ENCODE measurements at places on chromosomes 7 and 10. TPM values are rescaled to one million over a fixed set of nuclear protein-coding genes. Genes with fewer than 3 reads are reported as not detected.

GRCh38 chr10:30384701-30385201, 35.7 kb upstream of the MTPAP start:
- H3K4me3 ChIP-seq, result no peak overlapping the region
- H3K36me3 ChIP-seq, result no peaks in the 10 kb centered on the region
- H3K27ac ChIP-seq, result no peak overlapping the region

DNA sequence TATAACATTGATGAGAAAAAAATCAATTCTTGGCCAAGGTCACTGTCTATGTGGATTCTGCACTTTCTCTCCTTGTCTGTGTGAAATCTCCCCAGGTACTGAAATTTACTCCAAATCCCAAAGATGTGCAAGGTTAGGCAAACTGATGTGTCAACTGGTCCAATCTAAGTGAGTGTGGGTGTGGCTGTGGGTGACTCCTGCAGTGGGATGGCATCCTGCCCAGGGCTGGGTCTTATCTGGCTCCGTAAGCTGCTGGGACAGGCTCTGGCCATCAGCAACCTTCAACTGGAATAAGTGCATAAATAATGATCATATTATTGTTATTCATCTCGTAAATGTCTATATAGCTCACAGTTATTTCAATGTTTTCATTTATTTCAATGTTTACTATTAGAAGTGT, 79.3 kb downstream of the JCAD start:
- H3K4me1 ChIP-seq, result no peaks in the 10 kb centered on the region
- peaks cover 4% of the 10 kb centered on the region for H3K27me3 ChIP-seq
- DNase-seq, result no peak

- no peaks in the 10 kb centered on the region for H3K27me3 ChIP-seq
- H3K27ac ChIP-seq, result no peak overlapping the region
- H3K36me3 ChIP-seq, result no peaks in the 10 kb centered on the region
- DNase-seq, result no peak
- no peak overlapping the region for H3K4me3 ChIP-seq
- H3K4me1 ChIP-seq, result peaks cover 5% of the 10 kb centered on the region
Observed at GRCh38 chr10:103717341-103718246, 137.8 kb downstream of the SH3PXD2A start.

GRCh38 chr10:78731675-78732074, 337.1 kb upstream of the ZMIZ1 start:
- peaks cover 4% of the 10 kb centered on the region for H3K27me3 ChIP-seq
- H3K36me3 ChIP-seq, result no peaks in the 10 kb centered on the region
- H3K4me1 ChIP-seq, result no peaks in the 10 kb centered on the region
- no peak overlapping the region for H3K4me3 ChIP-seq
- no peak for DNase-seq

GRCh38 chr10:88540351-88540750, 42.8 kb downstream of the RNLS start:
- no peak for DNase-seq
- no peaks in the 10 kb centered on the region for H3K27me3 ChIP-seq
- no peaks in the 10 kb centered on the region for H3K4me1 ChIP-seq
- no peak overlapping the region for H3K4me3 ChIP-seq

DNA sequence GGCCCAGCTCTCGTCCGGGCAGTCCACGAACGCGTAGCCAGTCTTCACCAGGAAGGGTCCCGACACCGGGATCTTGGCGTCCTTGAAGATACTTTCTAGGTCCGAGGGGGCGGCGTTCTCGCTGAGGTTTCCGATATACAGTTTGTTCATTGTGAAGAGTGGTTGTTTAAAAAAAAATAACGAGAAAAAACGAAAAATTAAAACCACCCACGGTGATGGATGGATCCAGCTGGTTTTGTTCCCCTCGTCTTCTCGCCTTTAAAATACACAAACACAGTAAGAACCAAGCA, 385 bp downstream of the IGF2BP3 start:
- H3K4me1 ChIP-seq, result peaks cover 36% of the 10 kb centered on the region
- H3K27me3 ChIP-seq, result peaks cover 84% of the 10 kb centered on the region
- H3K4me3 ChIP-seq, result peak overlapping the region; percentile 86
- no peak for DNase-seq
- peak overlapping the region; percentile 48 for H3K27ac ChIP-seq
- H3K36me3 ChIP-seq, result peaks cover 1% of the 10 kb centered on the region

- no peaks in the 10 kb centered on the region for H3K27me3 ChIP-seq
- H3K4me3 ChIP-seq, result no peak overlapping the region
- H3K36me3 ChIP-seq, result no peaks in the 10 kb centered on the region
- no peak overlapping the region for H3K27ac ChIP-seq
Observed at GRCh38 chr7:122064971-122065370, 79.1 kb downstream of the AASS start.

DNA sequence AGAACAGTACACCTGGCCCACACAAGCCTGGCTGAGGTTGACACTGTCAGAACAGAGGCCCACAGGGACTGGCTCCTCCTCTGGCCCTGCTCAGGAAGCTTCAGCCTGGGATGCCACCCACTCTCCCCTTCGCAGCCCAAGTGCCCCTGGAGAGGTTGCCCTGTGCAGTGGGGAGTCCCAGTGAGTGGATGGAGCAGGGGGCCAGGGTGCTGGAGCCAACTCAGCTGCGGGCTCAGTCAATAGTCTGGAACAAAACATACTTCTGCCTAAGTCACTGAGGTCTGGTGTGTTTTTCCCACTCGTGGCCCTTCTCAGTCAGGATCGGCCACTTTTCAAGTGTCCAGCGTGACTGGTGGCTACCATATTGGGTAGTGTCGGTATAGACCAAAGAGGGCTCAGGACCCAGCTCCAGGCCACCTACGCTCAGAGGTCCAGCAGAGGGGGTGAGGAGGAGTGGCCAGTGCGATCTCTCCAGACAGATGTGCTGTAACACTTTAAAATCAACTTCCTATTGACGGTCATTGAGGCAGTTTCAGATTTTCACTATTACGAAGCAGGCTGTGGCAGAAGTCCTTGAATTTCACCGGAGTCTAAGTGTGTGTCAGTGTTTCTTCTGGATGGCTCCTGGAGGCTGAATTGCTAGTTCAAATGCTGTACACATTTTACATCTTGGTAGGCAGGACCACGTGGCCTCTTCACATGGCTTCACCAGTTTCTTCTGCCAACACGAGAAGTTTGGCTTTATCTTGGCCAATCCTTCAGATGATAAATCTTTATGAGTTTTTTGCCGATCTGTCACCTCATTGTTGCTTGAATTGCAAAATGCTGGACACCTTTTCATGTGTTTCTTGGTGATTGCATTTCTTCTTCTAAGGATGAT, 994 bp upstream of the GCK start:
- no peak overlapping the region for H3K4me3 ChIP-seq
- H3K36me3 ChIP-seq, result peaks cover 2% of the 10 kb centered on the region
- H3K4me1 ChIP-seq, result peaks cover 6% of the 10 kb centered on the region
- DNase-seq, result no peak

TEX36 gene
- total RNA-seq, result not detected

FFAR4 gene
- total RNA-seq, result not detected

EPHA1 gene
- total RNA-seq, result 3.4 TPM

ACSM6 gene
- total RNA-seq, result not detected

DNA sequence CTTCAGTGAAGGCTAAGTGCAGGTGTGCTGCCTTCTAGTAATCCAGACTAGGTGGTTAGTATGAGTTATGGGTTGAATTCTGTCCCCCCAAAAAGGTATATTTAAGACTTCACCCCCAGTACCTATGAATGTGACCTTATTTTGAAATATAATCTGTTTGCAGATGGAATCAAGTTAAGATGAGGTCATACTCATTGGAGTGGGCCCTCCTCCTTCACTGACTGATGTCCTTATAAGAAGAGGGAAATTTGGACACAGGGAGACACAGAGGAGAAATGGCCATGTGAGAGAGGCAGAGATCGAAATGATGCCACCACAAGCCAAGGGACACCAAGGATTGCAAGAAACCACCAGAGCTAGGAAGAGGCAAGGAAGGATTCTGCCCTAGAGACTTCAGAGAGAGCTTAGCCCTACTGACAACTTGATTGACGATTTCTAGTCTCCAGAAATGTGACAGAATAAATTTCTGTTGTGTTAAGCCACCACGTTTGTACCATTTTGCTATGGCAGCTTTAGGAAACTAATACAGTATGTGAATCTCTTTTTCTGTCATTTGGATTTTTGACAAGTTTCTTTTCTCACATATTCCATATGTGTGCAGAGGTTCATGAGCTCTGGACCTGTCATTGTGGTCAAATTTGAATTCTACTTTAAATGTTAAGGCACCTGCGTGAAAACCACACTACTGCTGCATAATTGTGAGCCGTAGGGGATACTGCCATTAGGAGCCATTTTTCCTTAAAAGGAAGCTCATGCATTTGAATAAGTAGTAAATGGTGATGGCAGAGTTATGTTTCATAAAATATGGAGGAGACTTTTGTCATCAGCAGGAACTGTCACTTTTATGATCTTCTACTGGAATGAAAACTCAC, 2.6 kb upstream of the RPA3 start:
- H3K27ac ChIP-seq, result peak overlapping the region; percentile 73
- H3K27me3 ChIP-seq, result no peaks in the 10 kb centered on the region
- peaks cover 28% of the 10 kb centered on the region for H3K36me3 ChIP-seq

CCDC172 gene
- total RNA-seq, result not detected

- H3K27me3 ChIP-seq, result no peaks in the 10 kb centered on the region
- no peak overlapping the region for H3K27ac ChIP-seq
- no peaks in the 10 kb centered on the region for H3K4me1 ChIP-seq
- no peak overlapping the region for H3K4me3 ChIP-seq
Observed at GRCh38 chr10:54065106-54065505, 735.9 kb downstream of the PCDH15 start.

GRCh38 chr10:8289186-8289924, 234.9 kb downstream of the GATA3 start:
- no peaks in the 10 kb centered on the region for H3K4me1 ChIP-seq
- no peak overlapping the region for H3K27ac ChIP-seq
- H3K27me3 ChIP-seq, result no peaks in the 10 kb centered on the region
- no peak overlapping the region for H3K4me3 ChIP-seq
- no peak for DNase-seq
- H3K36me3 ChIP-seq, result no peaks in the 10 kb centered on the region

Measured in activated naive CD8-positive, alpha-beta T cell treated with anti-CD3 and anti-CD28 coated beads for 36 hours (primary cell).